ENCODE measurements at places on chromosomes 11 and 22.
A peak's percentile ranks its signal among the peaks of the same experiment; 100 is the strongest.

DNA sequence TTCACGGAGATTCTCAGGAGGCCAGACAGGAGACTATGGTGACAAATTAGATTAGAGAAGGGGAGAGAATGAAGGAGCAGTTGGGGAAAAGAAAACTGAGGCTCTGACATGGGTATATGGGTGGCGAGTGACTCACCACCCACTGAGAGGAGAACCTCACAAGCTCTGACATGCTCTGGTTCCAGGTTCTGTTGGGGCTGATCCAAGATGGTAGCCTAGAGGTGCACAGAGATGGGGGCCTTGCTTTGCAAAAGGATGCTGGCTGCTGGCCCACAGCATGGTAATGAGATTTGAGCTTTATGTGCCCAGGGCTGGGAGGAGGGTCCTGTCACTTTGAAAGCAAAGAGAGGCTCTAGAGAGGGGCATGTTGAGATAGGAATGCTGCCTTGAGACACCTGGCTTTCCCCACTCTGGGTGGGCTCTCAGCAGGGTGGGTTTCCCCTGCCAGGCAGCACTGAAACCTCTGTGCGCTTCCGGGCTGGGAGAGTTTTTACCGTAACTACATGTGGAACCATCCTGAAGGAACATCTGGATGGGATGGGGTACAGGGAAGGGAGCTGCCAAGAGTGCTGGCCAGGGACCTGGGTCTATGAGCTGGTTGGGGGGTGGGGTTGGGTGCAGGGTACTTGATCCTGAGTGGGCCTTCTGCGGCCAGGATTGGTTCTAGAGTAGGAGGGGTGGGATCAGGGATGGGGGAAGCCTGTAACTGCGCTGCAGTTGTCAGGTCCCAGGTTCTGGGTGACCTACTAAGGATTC, 1.2 kb upstream of the GRK2 start:
- DNase-seq: peak; percentile 19

- no peak for DNase-seq
Measured at GRCh38 chr11:113796663-113797259, 17.2 kb downstream of the CLDN25 start.

- DNase-seq: no peak
Measured at GRCh38 chr11:94129512-94130297, 1.1 kb downstream of the PANX1 start.

GRCh38 chr11:125083312-125084056, 20.4 kb downstream of the SLC37A2 start:
- no peak for DNase-seq

DNA sequence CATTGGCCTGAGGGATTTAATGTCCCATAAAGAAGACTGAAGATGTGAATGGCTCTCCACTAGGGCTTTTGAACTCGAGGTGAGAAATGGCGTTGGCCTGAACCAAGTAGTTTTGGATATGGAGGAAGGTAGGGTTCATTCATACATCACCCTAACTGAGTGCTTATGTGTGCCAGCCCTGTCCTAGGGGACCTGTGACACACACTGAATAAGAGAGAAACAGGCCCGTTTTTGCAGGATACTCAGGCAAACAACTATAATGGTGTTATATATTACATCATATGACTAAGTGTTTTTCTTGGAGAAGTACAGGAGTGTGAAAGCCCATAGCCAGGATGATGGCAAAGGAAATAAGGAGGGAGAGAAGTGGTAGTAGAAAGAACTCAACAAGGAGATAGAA, 368.1 kb downstream of the TMEM135 start:
- DNase-seq: no peak

DNA sequence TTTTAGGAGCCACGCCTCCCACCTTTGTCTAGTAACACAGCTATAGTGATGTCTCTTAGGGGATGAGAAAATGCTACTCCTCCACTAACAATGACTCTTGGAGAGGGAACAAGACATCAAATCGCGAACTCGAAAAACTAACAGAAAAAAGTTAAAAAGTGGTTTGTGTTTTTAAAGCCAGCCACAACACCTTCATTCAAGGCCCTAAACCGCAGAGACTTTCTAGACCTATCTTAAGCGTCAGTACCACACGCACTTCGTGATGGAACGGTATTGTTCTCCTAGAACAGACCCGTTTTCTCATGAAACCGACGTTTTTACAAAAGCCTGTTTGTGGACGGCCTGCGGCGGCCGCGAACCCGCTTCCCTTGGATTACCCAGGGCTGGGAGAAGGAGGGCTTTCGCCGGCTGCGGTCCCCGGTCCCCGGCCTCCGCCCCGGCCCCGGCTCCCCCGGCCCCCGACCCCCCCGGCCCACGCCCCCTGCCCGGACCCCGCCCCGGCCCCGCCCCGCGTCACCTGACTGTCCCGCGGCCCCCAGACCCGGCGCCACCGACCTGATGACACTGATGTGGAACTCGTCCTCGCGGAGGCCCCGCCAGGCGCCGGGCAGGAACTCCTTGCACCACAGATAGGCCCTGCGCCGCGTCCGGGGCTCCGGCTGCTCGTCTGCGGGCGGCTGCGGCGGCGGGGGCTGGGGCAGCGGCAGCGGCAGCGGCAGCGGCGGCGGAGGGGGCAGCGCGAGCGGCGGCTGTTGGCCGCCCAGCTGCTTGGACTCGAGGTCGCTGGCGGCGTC, 718 bp downstream of the CHKA start:
- peak; percentile 68 for DNase-seq

GRCh38 chr11:24543771-24544170, 46.9 kb downstream of the LUZP2 start:
- no peak for DNase-seq

GRCh38 chr11:28833670-28834069, 725.5 kb downstream of the METTL15 start:
- DNase-seq: no peak

- peak; percentile 82 for DNase-seq
Measured at GRCh38 chr22:43036282-43036829, 21.4 kb upstream of the PACSIN2 start.

DNA sequence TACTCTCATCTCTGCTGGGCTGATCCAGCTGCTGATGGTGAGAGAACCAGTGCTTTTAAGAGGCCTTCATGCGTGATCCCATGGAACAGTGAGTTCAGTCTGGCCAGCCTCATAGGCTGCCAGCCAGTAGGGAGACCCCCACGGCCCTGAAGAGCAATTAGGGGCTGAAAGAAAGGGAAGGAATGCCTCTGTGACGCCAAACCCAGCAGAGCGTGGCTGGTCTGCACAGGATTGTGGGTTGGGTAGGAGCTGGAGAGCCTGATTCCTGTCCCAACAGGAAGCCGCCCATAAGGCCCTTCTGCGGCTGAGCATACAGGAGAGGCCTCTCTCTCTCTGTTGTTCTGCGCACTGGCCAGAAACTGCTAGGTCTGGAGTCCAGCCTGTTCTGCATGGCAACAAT, 181.5 kb upstream of the E2F8 start:
- DNase-seq: no peak

DNA sequence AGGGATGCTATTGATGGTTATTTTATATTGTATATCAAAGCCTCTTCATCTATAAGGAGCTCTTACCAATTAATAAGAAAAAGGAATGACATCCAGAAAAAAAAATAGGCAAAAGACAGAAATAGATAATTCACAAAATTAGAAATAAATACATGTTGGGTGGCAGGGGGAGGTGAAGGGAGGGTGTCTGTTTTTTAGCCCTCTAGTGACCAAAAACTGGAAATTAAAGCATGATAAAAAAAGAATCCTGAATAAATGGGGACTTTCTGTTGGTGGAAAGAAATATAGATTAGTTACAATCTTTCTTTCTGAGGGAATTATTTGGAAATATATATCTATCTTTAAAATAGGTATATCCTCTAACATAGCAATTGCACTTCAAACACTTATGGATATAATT, 42.0 kb upstream of the TTC36 start:
- DNase-seq: no peak

- DNase-seq: no peak
Measured at GRCh38 chr11:1438261-1438966, 48.2 kb downstream of the MOB2 start.

DNA sequence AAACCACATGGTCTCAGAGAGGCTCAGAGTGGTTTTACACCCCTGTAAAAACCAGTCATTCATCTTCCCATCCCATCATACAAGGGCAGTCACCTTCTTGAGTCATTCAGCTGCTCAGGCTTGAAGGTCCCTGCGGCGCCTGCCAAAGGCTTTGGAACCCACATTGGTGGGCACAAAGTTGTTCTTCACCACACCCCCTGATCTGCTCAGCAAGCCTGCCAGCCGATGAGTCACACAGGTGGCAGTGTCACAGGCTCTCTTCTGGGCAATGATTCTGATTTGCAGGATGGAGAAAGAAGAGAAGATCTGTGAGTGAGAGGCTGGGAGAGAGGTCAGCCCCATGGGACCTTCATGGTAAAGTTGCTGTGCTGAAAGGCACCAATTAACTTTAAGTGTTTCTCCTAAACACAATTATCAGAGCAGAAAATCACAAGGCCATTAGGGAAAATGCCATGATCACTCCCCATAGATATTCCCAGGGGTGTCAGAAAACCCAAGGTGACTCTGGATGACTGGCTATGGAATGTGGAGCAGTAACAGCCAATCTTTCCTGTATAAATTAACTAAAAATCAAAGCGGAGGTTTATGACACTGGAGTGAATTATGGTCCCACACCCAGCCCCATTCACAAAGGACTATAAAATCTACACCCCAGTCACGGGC, 4.4 kb downstream of the CALCA start:
- DNase-seq: no peak

DNA sequence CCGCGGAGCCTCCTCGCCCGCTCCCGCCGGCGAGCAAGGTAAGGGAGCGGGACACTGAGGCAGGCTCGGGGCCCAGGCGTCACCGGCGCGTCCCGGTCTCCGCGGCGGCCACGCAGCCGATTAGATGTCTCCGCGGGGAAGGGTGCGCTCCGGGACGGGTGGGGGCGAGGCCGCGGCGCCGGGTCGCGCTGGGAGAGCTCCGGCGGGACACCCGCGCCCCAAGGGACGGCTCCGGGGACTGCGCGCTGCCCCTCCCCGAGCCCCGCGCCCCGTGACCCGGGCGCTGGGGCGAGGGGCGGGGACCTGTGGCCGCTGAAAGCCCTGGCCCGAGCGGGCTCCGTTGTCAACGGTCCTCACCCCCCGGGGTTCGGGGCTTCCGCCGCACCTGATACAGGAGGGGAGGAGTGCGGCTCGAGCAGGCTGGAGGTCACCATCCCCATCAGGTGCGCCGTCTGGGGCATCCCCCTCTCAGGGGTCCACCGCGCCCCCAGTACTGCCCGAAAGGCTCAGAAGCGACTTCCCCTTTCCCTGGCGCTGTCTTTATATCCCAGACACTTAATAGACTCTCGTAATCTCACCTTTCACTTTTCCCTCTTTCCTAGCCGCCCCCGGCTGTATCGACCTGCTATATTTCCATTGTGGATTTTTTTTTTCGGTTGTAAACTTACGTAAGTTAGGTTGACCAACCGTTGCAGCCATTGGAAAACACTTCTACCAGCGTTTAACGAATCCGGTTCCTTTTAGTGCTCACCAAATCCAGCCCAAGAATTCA, 573 bp downstream of the PPFIA1 start:
- DNase-seq: peak; percentile 68

- no peak for DNase-seq
Measured at GRCh38 chr11:126945319-126945718, 55.3 kb downstream of the KIRREL3 start.

DNA sequence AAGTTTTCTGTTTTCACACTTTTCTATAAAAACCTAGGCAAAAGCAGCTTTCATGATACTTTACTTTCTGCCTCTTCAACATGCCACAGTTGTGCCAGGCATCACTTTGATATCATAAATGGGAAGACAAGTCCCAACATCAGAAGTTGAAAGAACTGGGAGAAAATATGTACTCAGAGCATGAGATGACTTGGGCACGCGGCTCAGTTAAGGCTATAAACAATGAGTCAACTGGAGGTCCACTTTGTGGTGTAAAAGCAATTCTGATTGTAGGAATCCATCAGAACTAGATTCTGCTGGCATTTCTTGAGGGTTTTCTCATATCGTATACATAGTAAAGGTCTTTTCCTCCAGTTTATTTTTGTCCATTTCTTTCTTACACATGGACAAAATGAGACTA, 109.7 kb upstream of the USP47 start:
- no peak for DNase-seq

- DNase-seq: no peak
Measured at GRCh38 chr11:11095831-11096723, 238.2 kb upstream of the ZBED5 start.

DNA sequence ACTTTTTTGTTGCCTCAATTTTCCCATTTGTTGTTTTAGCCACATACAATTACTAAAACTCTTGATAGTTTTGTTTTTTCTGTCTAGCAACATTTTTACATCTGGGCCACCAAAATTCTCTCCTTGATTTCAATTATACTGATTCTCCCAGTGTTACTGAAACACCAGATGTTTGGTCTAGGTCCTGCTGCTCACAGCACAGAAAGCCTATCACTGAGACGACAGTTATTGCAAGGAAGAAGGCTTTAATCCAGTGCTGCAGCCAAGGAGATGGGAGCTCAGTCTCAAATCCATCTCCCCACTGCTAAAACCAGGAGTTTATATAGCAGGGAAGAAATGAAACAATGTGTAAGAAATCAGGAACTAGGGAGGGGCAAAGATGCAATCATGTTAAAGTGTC, 837.7 kb upstream of the CNTN5 start:
- DNase-seq: no peak

- no peak for DNase-seq
Measured at GRCh38 chr11:133047771-133048115, 484.6 kb downstream of the OPCML start.

GRCh38 chr11:66866511-66866986, 9.7 kb downstream of the LRFN4 start:
- no peak for DNase-seq

DNA sequence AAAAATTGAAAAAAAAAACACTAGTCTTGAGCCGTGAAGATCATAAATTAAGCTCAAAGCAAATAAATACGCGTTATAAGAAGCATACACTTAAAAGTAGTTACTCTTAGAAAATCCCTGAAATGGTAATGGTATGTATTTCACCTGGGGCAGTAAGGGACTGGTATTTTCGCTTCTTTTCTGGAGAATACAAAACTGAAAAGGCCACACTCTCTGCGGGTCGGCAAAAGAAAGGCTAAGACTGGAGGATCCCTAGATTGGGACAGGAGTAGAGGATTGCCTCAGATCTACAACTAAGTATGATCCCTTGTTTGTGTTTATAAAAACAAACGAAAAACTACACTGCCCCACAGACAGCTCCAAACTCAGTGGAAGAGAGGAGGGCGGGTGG, 617 bp downstream of the TSG101 start:
- DNase-seq: no peak

DNA sequence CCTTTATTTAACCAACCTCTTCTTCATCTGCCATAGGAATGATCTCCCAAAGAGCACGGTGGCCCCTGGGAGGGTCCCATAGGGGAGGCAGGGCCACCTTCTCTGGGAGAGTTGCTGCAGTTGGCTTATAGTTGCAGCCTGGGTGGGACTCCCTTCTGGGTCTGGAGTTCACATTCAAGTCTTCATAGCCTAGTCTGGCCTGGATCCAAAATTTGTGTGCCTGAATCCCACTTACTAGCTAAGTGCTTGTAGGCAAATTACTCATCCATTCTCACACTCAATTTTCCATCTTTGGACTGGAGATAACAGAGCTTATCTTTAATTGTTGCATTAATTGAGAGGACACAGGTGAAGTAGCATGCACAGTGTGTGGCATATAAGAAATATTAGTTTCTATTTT, 163.6 kb downstream of the GRIK4 start:
- DNase-seq: no peak

GRCh38 chr22:37627121-37627520, 12.3 kb upstream of the SH3BP1 start:
- DNase-seq: no peak

GRCh38 chr11:126495281-126496220, 140.1 kb downstream of the ST3GAL4 start:
- no peak for DNase-seq
